ENCODE measurements at places on chromosomes 6 and 20. TPM values are rescaled to one million over a fixed set of nuclear protein-coding genes. Genes with fewer than 3 reads are reported as not detected.

DNA sequence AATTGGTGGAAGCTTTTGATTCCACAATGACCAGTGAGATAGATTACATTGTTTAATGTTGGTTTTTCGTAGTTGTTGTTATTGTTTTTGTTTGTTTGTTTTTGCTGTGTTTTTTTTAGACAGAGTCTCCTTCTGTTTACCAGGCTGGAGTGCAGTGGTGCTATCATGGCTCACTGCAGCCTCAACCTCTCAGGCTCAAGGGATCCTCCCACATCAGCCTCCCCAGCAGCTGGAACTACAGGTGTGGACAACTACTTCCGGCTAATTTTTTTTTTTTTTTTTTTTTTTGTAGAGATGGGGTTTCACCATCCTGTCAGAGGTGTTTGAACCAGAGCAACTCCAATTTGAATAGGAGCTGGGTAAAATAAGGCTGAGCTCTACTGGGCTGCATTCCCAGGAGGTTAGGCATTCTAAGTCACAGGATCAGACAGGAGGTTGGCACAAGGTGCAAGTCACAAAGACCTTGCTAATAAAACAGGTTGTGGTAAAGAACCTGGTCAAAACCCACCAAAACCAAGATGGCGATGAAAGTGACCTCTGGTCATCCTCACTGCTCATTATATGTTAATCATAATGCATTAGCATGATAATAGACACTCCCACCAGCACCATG, 10.9 kb upstream of the AKAP12 start:
- H3K27ac ChIP-seq, result no peak overlapping the region
- no peaks in the 10 kb centered on the region for H3K27me3 ChIP-seq
- H3K4me3 ChIP-seq, result no peak overlapping the region
- DNase-seq, result no peak

DNA sequence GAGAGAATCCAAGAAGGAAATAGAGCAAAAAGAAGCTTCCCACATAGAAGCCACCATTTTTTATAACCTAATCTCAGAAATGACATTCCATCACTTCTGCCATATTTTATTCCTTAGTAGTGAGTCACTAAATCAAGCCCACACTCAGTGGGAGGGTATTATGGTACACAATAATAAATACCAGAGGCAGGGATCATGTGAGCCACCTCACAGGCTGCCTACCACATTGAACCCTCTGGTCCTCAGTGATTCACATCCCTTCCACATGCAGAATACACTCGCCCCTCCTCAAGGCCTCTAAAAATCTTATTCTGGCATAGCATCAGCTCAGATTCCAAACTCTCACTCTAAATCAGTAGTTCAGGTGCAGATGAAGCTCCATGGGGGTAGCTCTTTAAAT, 49.4 kb downstream of the TMC2 start:
- DNase-seq, result no peak
- no peak overlapping the region for H3K27ac ChIP-seq
- H3K36me3 ChIP-seq, result no peaks in the 10 kb centered on the region
- H3K4me1 ChIP-seq, result no peaks in the 10 kb centered on the region
- H3K27me3 ChIP-seq, result no peaks in the 10 kb centered on the region

DNA sequence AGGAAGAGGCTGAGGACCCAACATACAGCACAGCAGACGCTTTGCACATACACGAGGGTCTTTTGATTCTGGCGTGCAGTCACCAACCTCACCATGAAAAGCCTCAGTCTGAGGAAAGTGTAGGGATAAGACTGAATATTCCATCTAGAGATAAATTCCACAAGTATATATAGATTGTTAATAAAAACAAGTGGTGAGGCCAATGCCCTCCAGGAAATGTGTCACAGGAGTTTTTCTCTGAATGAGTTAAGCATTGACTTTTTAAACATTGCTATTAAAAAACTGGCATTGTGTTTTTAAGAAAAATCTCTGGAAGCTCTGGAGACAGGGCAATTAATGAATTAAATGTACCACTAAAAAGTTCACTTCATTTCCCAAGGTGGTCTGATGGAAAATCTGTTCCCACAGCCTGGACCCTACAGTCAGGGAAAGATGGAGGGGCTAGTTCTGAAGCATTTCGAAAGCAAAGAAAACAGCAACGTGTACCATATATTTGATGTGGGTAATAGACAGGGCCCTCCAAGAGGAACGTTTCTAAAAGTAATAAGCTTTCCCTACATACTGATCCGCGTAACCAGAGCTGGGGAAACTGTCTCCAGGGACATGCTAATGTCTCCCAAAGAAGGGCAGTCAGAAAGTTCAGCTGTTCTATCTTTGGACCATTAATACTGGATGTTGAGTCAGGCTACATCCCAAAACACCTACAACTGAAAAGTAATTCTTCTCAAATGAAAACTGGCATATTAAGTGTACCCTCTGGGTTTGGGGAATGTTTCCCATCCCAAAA, 301.1 kb downstream of the FOXC1 start:
- no peak for DNase-seq
- no peaks in the 10 kb centered on the region for H3K27me3 ChIP-seq
- H3K4me3 ChIP-seq, result no peak overlapping the region
- no peaks in the 10 kb centered on the region for H3K36me3 ChIP-seq
- H3K4me1 ChIP-seq, result no peaks in the 10 kb centered on the region

GRCh38 chr6:46284475-46284874, 113.7 kb upstream of the ENPP5 start:
- no peak overlapping the region for H3K27ac ChIP-seq
- no peak for DNase-seq
- H3K27me3 ChIP-seq, result no peaks in the 10 kb centered on the region
- no peak overlapping the region for H3K4me3 ChIP-seq
- H3K4me1 ChIP-seq, result peaks cover 5% of the 10 kb centered on the region

DNA sequence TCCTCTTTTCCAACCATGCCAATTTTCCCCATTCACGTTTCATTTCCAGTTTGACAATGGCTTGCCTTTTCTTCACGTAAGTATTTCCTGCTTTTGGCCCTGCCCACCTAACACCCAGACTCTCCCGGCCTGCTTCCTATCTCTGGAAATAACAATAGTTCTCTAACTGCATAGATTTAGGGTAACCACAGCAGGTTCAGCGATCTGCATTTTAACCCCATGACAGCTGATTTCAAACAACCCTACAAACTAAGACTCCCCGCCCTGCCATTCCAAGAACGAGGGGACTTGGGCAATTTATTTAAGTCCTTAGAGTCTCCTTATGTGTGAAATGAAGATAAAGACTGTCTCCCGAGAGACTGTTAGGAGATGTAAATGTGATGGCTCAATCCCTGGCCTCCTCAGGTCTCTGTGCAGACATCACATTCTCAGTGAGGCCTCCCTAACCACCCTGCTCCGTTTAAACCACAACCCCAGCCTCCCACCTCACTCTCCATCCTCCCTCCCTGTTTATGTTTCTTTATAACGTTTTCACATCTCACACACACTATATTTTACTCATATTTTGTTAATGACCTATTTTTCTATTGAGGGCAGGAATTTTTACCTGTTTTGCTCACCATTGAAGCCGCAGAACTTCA, 134.8 kb downstream of the GJA10 start:
- H3K27me3 ChIP-seq, result no peaks in the 10 kb centered on the region
- no peak overlapping the region for H3K4me3 ChIP-seq
- no peaks in the 10 kb centered on the region for H3K4me1 ChIP-seq
- H3K27ac ChIP-seq, result no peak overlapping the region
- H3K36me3 ChIP-seq, result no peaks in the 10 kb centered on the region

DNA sequence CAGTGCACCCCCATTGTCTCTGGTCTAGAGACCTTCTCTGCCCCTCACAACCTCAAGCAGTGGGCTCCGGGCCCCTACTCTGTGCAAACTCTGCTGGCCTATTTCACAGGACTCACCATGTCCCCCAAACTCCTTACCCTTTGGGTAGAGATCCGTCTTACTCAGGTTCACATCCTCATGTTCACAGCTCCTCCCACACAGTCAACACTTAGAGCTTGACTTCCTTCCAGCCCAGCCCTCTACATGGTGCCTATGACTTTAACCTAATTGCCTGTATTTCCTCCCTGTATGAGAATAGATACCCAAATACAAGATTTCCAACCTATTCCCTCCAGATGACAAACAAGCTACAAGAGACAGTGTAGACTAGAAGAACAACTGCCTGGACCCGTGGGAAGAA, 528.6 kb upstream of the JARID2 start:
- H3K36me3 ChIP-seq, result no peaks in the 10 kb centered on the region
- no peak for DNase-seq
- H3K27ac ChIP-seq, result no peak overlapping the region
- H3K4me3 ChIP-seq, result no peak overlapping the region

DNA sequence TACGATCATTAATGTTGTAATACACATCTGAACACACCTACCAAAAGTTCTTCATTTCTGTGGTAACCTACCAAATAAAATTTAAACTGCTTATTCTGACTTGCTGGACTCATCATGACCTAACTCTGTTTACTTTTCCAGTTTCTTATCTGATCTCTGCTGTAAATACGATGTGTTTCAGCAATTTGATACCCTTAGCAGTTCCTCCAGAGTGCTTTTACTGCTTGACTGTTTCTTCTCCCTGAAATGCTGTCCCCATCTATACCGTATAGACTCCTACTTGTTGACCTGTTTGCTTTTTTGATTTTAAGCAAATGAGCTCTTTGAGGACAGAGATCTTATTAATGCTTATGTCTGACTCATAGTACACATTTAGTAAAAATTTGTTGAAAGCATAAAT, 119.5 kb downstream of the SCAF8 start:
- H3K27me3 ChIP-seq, result no peaks in the 10 kb centered on the region
- H3K36me3 ChIP-seq, result no peaks in the 10 kb centered on the region
- DNase-seq, result no peak
- H3K4me3 ChIP-seq, result no peak overlapping the region
- no peaks in the 10 kb centered on the region for H3K4me1 ChIP-seq

- H3K4me1 ChIP-seq, result no peaks in the 10 kb centered on the region
- no peak for DNase-seq
- H3K27ac ChIP-seq, result no peak overlapping the region
- no peaks in the 10 kb centered on the region for H3K36me3 ChIP-seq
- H3K4me3 ChIP-seq, result no peak overlapping the region
These were observed 2.2 kb downstream of the EEF1A2 start for GRCh38 chr20:63496596-63497120.

DNA sequence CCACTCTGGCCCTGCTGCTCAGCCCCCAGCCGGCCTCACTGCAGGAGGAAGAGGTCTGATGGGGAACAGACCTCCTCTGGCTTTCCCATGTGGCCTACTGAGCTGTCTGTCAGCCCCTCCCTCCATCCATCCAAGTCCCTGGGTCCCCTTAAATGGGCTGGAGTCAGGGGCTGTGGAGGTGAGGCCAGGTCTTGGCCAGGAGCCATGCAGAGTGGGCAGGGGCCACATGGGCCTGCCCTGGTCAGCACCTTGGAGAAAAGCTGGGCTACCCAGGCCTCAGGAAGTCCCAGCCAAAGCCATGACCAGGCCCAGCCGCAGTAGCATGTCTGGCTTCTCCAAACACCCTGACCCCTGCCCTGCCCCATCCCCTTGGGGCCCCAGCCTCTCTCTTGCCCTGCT, 6.3 kb downstream of the SPDEF start:
- no peaks in the 10 kb centered on the region for H3K27me3 ChIP-seq
- DNase-seq, result no peak
- H3K27ac ChIP-seq, result no peak overlapping the region
- H3K4me1 ChIP-seq, result no peaks in the 10 kb centered on the region
- no peaks in the 10 kb centered on the region for H3K36me3 ChIP-seq

- no peak overlapping the region for H3K4me3 ChIP-seq
- H3K27ac ChIP-seq, result no peak overlapping the region
- no peak for DNase-seq
- no peaks in the 10 kb centered on the region for H3K27me3 ChIP-seq
- H3K36me3 ChIP-seq, result no peaks in the 10 kb centered on the region
- H3K4me1 ChIP-seq, result no peaks in the 10 kb centered on the region
These were observed 56.5 kb downstream of the SCML4 start for GRCh38 chr6:107767637-107768036.

DNA sequence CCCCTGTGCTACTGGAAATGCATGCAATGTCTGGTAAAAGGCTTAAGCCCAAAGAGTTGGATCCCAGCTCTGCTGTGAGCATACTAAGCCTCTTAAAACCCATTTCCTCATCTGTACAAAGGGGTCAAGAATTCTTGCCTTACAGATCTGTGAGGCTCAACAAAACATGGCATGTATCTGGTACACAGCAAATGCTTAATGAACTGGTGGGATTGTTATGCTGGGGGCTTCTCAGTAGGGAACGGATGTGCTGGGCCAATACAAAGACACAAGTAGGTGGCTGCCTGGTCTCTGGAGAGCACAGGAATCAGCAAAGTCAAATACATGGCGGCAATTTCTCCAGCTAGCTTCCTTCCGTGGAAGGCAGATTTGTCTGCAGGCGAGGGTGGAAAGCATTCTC, 62.3 kb downstream of the LAMP5 start:
- H3K36me3 ChIP-seq, result no peaks in the 10 kb centered on the region
- no peak overlapping the region for H3K4me3 ChIP-seq
- H3K4me1 ChIP-seq, result no peaks in the 10 kb centered on the region
- no peak for DNase-seq
- H3K27ac ChIP-seq, result no peak overlapping the region

DNA sequence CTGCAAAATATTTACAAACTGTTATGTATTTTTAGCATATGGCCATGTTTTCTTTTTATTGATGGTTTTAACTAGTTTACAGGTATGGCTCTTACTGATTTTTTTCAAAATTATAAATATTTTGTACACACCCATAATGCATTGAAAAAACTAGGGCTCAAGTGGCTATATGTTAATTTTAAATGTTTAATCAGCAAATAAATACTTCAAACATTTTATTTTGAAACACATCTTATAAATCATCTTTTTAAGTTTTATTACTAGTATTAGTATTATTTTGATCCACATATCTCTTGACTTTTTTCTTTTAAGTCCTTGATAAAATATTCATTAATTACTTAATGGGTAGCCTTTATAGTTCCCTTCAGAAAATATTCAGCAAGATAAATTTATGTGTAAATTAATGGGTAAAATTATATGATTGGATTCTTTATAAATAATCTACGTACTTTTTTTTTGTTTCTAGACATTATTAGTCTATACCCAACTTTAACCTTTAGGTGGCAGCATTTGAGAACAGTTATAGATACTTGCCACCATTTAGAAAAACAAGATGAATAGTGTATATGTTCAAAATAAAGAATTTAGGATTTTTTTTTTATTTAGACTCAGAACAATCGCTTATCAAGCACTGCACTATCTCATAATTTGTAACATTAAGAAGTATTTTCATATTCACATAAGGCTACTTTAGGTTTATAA, 241.9 kb downstream of the ADGRB3 start:
- DNase-seq, result no peak
- no peaks in the 10 kb centered on the region for H3K4me1 ChIP-seq
- H3K4me3 ChIP-seq, result no peak overlapping the region
- H3K36me3 ChIP-seq, result no peaks in the 10 kb centered on the region
- no peak overlapping the region for H3K27ac ChIP-seq

LY6G6D gene
- total RNA-seq, result not detected

PAX1 gene
- not detected for total RNA-seq

TMEM151B gene
- total RNA-seq, result not detected

FAM217A gene
- not detected for total RNA-seq

SIRPA gene
- 13.3 TPM for total RNA-seq

MICB gene
- 18.0 TPM for total RNA-seq
